ENCODE measurements at places on chromosomes 16 and 17.

- no peak for DNase-seq
Observed at GRCh38 chr16:66616169-66616568, 11.7 kb downstream of the CMTM3 start.

DNA sequence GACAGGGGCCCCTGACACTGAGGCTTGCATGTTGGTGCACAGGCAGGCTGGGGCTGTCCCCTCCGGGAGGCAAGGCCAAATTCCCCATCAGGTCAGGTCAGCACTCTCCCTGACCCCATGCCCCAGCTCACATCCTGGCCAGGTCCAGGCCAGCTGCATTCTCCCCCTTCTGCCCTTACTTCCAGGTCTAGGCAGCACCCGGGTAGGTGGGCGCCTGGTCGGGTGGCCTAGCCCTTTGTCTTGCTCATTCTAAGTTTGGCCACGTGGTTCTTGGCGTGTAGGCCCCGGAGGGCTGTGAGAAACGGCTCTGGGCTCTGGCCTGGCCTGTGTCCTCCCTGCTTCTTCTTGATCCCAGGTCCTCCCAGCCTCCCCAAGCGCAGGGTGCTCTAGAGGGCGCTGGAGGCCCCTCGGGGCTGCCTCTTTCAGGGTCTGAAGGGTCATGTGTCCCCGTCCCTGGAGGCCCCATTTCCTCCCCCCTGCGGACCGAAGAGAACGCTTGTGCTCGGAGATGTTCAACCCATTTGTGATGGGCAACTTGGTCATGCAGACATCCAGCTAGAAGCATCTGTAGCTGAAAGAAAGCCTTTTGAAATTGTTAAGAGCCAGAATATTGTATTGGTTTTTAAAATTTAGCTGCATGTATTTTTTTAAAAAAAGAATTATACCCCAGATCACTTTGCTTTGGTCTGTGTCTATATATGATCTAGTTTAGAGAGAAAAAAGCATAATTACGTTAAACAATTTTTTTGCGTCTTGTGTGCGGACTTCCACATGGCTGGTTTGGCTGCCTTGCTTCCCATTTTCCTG lies 6.7 kb downstream of the BAHCC1 start:
- DNase-seq, result no peak

DNA sequence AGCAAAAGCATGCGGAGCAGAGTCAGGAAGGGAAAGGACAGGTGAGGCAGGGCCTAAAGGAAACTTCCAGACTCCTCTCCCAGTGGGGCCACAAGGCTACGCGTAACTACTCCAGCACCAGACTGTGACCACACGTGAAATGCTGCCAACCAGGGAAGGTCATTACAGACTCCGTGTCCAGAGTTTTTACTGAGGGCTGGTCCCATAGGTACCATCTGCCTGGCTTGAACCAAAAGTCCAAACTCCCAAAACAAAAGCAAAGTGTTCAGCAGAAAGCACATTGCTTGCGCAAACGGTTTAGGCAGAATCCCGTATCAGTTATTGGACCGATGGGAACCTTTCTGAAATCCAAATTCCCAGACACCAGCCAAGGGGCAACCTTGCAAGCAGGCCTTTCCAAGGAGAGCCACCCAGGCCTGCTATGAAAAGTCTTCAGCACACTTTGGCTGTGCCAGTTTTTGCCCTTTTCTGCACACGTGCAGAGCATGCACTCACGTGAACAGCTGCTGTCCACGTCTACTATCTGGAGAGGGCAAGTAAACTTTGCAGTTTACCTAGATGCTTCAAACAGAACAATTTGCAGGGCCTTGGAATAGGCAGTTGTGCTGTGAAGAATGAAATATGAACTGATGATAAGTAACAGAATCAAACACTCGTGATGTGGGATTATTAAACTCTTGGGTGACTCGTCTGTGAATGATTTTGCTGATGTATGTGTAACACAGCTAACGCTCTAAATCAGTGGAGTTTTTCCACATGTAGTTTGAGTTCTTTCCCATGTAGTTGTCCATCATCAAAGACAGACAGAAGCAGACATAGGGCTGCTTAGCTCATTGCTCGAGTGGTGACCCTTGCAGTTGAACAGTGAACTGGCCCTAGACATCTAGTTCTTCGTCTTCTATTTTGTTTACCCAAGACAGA lies 58.1 kb upstream of the CRISPLD2 start:
- no peak for DNase-seq

DNA sequence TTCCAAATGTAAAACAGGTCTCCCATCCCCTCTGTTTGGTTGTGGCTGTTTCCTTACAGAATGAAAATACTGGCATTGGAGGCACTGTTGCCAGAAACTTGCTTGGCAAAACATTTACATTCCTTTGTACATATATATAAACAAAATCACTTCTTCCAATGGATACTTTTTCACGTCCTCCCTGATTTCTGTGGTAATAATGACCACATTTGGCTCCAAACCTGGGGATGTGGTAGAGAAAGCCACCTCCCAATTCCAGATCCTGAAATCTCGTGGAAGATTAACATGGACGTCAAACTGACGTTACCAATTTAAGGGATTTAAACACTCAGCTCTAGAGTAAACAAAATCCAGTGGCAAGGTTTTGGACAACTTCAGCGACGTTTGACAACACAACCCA lies 370.8 kb upstream of the ZFHX3 start:
- no peak for DNase-seq

GRCh38 chr16:2160915-2161551 lies 5.5 kb downstream of the TRAF7 start:
- DNase-seq, result no peak

GRCh38 chr17:9108146-9108545 lies 86.8 kb downstream of the NTN1 start:
- DNase-seq, result no peak

- DNase-seq, result no peak
Observed at GRCh38 chr16:70432723-70433457, 6.0 kb downstream of the ST3GAL2 start.

DNA sequence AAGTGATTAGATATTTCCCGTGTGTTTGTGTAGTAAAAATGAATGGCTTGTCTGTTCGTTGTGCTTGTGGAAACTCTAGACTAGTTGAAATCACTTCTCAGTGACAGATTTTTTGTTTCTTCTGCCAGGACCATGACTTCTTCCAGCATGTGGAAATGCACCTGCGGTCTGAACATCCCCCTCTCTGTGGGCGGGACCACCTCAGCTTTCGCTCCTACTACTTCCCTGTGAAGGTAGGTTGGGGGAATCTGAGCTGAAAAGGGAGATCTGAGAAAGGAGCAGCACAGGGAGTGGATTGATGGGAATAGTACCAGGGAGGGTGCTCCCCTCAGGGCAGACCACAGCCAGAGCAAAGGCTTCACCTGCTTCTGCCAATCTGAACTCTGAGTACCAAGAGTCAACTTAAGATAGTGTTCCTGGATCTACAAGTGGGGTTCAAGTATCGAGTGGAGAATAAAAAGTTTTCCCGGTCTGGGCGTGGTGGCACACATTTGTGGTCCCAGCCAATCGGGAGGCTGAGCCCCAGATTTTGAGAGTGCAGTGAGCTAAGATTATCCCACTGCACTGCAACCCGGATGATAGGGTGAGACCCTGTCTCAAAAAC lies 47.5 kb downstream of the SF3B3 start:
- no peak for DNase-seq

GRCh38 chr17:28499364-28499664 lies 6.8 kb upstream of the FOXN1 start:
- no peak for DNase-seq

GRCh38 chr16:610513-611381 lies 20.0 kb upstream of the WFIKKN1 start:
- no peak for DNase-seq

DNA sequence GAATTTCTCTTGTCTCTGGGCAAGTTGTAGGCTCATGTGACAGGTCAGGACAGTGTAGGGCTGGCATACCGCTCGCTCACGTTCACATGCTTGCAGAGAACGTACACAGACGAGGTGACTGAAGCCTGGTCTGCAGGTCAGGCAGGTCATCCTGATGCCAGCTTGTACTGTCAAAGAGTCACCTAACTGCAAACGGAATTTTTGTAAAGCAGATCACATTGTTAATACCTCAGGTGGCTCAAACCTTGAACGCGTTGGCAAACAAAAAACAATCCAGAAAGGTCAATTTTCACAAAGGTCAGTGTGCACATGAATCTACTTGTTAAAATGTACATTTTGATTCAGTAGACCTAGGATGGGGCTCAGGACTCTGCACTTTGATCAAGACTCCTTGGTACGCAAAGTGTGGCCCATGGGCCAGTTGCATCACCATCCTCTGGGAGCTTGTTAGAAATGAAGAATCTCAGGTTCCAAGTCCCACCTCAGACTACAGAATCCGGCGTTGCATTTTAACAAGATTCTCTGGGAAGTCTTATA lies 28.6 kb downstream of the ANKRD40 start:
- DNase-seq, result no peak

GRCh38 chr17:82320140-82320840 lies 2.9 kb upstream of the CD7 start:
- no peak for DNase-seq

DNA sequence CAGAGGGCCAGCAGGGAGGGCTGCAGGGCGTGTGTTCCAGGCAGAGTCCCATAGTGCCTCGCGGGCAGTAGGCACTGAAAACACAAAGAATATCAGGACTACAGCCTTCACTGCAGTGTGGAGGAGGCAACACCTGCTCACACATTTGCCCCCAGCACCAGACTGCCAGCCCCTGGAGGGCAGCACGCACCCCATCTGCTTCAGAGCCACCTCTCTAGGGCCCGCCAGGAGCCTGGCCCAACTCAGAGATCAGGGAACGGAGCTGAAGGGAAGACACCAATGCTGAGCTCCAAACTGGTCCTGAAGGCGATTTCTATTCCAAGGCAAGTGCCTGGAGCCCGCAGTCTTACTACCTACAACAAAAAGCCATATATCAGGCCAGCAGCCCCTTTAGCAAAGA lies 130.3 kb downstream of the ZNF423 start:
- DNase-seq, result no peak

- DNase-seq, result peak; percentile 29
Observed at GRCh38 chr16:69311533-69312387, 610 bp downstream of the VPS4A start.

GRCh38 chr17:66386498-66387351 lies 84.3 kb downstream of the PRKCA start:
- DNase-seq, result no peak

DNA sequence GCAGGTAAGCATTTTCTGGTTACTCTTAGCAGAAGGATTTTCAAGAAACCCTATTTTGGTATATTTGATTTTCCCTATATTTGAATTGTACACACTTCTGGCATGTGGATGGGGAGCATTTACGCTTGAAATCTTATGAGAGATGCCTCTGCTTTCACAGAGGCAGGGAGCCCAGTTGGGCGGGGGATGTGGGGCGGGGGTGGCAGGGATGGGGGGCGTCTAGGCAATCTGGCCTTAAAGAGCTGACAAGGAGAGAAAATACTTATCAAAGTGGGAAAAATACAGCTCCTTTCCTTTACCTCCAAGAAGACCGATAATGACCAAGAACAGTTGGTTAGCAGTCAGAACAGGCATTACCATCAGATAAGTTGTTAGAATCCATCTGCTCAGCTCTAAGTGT lies 79.1 kb upstream of the NUDT7 start:
- no peak for DNase-seq

GRCh38 chr17:2867441-2868424 lies 71.5 kb downstream of the RAP1GAP2 start:
- no peak for DNase-seq

DNA sequence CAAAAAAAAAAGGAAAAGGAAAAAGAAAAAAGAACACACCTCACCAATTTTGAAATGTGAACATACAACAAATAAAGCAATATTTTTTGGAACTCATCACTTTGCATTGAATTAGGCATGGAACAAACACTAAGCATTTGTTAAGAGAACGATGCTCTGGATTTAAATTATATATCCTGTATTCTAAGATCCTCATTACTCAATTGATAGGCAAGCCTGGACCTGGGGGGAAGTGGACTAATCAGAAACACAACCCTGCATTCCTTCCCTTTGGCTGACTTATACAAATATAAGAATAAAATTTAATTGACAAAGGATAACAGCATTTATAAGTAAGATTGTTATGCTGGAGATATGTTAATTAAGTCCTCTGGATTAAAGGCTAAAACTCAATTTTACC lies 2.2 kb downstream of the GJC1 start:
- no peak for DNase-seq

- DNase-seq, result no peak
Observed at GRCh38 chr17:70378076-70378475, 208.7 kb downstream of the KCNJ2 start.

GRCh38 chr17:30381340-30381659 lies 2.6 kb downstream of the CPD start:
- DNase-seq, result no peak

GRCh38 chr17:15963670-15964110 lies 18.8 kb downstream of the ADORA2B start:
- DNase-seq, result no peak

DNA sequence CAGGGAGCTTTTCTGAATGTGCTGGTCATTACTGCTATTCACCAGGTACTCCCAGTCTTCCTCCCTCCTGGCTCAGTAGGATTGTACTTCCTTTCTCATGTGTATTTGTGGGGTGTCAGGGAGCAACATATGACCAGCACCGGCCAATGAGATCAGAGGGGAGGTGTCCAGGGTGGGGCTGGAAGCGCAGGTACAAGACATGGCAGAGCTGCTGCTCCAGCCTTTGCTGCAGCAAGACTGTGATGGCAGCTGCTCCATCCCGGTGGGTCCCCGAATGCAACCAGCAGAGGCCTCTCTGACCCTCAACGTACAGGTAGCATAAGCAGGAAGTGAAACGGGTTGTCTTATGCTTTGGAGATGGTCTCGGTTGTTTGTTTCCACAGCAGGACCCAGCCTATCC lies 53.8 kb upstream of the CACNG5 start:
- DNase-seq, result no peak

DNA sequence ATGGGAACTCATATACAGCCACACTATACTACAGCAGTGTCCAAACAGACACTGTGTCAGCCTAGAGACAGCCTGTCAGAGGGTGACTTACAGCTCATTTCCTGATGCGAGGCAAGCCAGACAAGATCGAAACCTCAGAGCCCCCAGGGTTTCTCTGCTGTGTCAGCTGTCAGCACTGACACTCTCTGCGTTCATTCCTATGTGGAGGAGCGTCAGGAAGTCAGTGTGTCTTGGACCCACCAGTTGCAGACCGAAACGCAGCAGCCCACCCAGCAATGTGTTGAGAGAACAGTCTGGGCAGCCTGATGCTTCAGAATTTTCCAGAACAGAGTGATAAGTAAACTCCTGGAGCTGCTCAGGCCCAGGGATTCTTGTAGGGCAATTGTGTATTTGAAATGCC lies 20.6 kb upstream of the MAPT start:
- peak; percentile 9 for DNase-seq

DNA sequence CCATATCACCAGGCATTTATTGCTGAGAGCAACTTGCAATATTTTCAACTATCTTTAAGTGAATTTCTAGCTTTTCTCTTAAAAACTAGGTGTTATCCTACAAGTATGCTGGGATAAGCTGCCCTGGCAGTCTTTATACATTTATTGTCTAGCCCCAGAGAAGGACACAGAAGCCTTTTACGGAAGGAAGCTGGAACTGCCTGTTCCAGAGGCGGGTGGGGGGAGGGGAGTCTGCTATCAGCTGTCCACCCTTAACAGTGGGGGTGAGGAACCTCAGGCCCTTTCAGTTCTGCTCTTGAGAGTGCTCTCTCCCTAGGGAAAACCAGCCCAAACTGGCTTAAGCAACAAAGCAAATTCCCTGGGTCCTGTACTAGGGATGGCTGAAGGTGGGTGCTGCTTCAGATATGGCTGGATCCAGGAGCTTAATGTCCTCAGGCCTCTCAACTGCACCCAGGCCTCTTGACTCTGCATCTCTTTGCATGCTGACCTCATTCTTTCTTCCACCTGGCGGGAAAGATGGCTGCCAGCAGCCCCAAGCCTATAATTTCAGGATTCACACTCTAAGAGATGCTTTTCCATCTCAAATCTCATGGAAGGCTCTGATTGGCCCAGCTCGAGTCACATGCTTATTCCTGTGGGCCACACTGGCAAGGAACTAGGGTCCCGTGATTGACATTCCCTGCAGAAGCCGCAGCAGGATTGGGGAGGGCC lies 16.6 kb downstream of the NAGPA start:
- DNase-seq, result no peak
